ENCODE measurements at places on chromosomes 11 and 22. TPM values are rescaled to one million over a fixed set of nuclear protein-coding genes. Genes with fewer than 3 reads are reported as not detected.

PYGM gene
- 294 TPM for polyA plus RNA-seq

GRCh38 chr11:123045101-123045500 is 16.8 kb downstream of the HSPA8 start:
- no peak for DNase-seq

- DNase-seq: no peak
These were observed 29.2 kb downstream of the RSPH14 start for GRCh38 chr22:23112472-23113012.

DNA sequence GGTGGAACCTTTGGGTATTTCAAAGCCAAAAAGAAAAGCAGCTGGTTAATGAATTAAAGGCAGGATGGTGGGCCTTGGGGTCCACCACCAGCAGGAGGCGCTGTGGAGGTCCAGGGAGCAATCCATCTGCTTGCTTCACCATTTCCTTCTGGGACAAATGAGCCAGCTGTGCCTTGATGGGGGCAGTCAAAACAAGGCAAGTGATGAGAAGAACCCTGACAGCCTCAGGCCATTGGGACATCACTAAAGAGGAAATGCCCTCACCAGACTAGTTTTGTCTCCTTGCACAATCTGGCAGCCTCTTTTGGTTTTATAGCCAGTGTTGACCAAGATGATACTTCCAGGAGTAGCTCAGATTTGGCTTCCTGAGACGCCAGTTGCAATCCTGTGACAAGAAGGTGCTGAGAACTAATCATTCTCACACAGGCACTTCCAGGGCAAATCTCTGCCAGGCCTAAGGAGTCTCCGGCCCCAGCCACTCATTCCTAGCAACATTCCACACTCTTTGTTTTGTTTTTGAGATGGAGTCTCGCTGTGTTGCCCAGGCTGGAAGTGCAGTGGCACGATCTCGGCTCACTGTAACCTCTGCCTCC is 38.2 kb upstream of the WEE1 start:
- no peak for DNase-seq

GRCh38 chr11:114284021-114284420 is 12.2 kb upstream of the NNMT start:
- DNase-seq: no peak

DNA sequence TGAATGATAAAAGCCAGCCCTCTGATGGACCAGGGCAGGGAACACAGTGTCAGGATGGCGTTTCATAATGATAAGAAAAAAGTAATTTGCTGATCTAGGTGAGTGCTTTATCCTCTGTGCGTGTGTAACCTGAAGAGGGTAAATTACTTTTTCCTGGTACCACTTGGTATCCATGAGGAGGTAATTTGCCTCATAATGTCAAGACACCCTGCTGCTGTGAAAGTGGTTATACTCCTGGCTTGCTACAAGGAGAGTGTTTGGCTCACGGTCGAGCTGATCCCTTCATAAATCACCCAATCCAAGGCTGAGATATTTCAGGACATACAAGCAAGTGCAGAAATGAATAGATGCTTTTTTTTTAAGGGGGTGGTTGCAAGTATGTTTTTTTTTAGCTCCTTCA is 207.2 kb upstream of the PGR start:
- no peak for DNase-seq

All from forelimb muscle (tissue), 1 donor.